Stimulated activated CD8-positive, alpha-beta memory T cell treated with anti-CD3 and anti-CD28 coated beads, Interleukin-15, amount 100 ng/mL, for 48 hours (primary cell): ENCODE measurements at places on chromosomes 3 and 15.

GRCh38 chr15:67030036-67030762 is 35.2 kb upstream of the SMAD3 start:
- no peak for DNase-seq

DNA sequence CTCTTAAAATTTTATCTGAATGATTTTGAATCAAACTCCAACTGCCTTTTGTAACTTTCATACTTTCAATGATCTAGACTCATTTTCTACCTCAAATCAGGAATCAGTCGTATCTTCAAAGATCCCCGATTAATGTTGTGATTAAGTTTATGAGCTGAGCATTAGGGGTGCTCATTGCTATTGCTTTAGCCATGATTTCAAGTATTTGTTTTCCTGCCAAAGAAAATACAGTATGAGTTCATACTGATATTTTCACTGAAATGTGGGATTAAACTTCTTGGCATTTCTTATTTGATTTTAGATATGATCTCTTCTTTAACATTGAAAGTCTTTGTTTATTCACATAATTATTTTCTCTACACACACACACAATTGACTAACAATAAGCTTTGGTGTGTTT is 785.6 kb downstream of the NTRK3 start:
- DNase-seq: no peak

- DNase-seq: no peak
Measured at GRCh38 chr3:122101646-122102045, 46.5 kb downstream of the CD86 start.

- DNase-seq: no peak
Measured at GRCh38 chr3:9298236-9298635, 48.8 kb upstream of the SRGAP3 start.

- no peak for DNase-seq
Measured at GRCh38 chr15:81288040-81288439, 35.9 kb downstream of the STARD5 start.

GRCh38 chr3:183812761-183813445 is 12.5 kb downstream of the MAP6D1 start:
- DNase-seq: no peak

DNA sequence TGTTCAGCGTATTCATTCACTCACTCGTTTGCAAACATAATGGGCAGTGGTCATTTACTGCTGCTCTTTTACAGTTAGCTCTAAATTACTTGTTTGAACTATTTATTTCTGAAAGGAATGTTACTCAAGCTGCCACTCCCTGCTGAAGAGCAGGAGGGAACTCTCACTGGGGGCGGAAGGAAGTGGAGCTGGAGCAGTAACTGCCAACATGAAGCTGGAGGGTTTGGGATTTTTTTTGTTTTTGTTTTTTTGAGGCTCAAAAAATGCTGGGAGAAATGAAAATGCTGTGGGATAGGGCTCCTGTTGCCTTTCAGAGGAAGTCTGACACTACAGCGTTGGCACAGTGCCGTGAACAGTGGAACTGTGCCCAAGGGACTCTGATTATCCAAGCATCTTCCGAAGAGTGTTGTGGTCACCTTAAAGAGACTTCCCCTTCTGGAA is 44.1 kb downstream of the SENP2 start:
- no peak for DNase-seq

GRCh38 chr15:68106656-68107055 is 52.5 kb downstream of the PIAS1 start:
- no peak for DNase-seq

GRCh38 chr15:100764778-100765466 is 114.7 kb upstream of the ALDH1A3 start:
- DNase-seq: no peak

DNA sequence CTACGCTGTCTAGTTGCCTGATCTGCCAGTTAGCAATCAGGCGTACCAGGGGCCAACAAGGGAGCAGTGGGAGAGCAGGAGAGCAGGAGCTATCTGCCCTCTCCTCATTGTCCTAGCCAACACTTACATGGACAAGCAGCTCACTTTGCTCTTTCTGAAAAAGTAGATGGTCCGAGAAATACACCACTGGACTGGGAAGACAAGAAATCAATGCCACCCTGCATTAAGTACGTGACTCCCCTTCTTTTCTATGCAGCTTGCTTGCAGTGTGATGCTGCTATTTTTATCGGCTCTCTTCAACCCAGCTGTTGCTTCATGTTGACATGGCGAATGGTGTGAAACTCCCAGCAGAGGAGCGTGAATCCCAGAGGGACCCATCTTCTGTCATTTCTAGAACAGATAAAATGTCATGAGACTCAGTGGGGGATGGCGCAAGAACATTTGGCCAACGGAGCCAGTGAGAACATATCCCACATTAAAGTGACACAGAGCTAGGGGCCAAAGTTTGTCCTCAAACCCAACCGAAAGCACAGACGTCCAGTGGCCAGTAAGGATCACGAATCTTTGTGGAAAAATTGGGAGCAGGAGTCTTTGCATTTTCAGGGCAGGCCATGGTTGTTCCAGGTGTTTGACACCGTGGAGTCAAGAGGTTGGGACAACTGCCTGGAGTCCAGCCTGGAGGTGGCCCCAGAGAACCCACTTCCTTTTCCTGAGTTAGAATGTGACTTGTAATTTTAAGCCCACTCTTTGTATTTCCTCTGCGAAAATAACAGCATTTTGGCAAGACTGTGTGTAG is 53.7 kb upstream of the MEF2A start:
- no peak for DNase-seq

DNA sequence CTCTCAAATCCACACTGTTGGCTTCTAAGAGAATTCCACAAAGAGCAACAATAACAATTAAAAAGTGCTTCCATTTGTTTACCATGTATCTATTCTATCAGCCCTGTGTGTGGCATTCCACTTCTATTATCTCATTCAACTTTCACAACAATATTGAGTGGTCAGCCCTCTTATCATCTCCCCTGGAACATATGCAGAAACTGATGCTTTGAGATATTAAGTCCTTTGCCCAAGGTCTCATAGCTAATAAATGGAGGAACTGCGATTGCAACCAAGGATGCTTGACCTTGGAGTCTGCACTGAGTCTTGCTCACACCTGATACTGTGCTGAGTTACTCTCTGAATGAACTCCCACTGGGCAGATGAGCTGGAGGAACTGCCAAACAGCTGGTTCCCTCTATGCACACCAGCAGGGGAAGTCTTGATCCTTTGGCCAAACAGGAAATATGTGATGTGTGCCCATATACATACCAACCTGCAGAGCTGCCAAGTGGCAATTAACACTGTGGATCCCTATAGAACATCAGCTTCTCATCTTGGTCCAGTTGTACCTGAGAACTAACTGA is 144.7 kb upstream of the WNT5A start:
- DNase-seq: no peak

DNA sequence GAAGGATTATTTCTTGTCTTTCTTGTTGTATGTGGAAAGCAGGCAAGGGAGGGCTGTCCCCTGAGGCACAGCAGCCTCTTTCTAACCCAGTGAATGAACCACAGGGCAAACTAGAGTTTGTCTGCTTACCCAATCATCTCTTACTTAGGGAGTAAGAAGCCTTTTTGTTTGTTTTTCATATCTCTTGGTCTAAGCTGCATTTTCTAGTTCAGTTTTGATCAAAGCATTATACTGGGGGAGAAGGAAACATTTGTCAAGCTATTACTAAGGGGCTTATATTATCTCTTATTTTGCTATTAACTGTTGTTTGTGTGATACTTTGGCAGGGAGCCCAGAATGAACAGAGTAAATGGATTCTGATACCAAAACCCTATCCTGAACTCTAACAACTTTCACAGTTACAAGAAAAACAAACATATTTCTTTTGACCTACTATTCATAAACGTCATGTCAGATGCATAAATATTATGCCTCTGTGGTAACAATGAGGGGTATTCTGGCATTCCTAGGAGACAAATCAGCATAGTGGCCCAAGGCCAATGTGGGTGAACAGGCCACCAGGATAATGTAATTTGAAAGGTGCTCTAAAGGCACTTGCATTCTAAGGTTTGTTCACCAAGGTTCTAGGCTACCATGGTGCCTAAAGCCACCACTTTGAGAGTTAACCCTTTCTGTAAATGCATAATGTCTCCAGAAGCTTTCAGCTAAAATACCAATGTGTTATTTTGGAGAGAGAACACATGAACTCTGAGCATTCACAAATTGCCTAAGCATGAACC is 271.6 kb upstream of the ZPLD1 start:
- no peak for DNase-seq

GRCh38 chr15:60326824-60327654 is 70.7 kb downstream of the ANXA2 start:
- DNase-seq: no peak

DNA sequence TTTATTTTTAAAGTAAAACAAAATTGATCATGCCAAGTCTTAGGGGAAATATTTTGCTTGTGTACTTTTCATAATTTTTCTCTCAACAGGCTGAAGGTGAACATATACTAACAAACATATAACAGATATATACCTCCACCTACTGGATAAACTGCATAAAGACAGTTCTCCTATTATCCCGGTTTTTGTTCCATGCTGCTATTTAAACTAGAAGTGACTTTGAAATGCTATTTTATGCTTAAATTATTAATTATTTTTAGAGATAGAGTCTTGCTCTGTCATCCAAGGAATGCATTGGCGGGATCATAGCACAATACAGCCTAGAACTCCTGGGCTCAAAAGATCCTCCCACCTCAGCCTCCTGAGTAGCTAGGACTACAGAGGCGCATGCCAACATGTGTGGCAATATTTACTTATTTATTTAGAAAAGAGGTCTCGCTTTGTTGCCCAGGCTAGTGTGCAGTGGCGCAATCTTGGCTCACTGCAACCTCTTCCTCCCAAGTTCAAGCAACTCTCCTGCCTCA is 49.8 kb downstream of the ST3GAL6 start:
- no peak for DNase-seq

GRCh38 chr3:4340411-4341335 is 37.5 kb downstream of the SETMAR start:
- DNase-seq: no peak

- no peak for DNase-seq
Measured at GRCh38 chr3:64209866-64210621, 15.2 kb downstream of the PRICKLE2 start.

- no peak for DNase-seq
Measured at GRCh38 chr3:154778057-154778456, 302.1 kb upstream of the MME start.

GRCh38 chr3:99712291-99712954 is 74.0 kb downstream of the COL8A1 start:
- DNase-seq: no peak

GRCh38 chr3:105538483-105538882 is 171.8 kb downstream of the ALCAM start:
- DNase-seq: no peak

GRCh38 chr3:152589644-152590043 is 245.3 kb upstream of the P2RY1 start:
- DNase-seq: no peak

DNA sequence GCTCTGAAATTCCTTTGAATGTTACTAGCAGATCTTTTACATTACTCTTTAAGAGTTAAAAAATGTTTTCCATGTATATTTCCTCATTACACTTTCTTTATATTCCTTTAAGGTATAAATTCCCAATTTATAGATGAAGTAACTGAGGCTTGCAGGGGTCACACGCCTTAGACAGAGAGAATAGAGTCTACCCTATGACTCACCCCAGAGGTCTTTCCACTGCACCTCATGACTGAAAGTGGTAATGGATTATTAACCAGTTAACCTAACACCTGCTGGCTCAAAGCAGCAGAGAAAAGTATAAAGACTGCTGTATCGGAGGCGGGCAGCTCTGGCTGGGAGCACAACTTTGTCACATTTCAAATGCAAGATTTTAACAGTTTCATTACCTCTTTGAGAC is 37.7 kb downstream of the LDHAL6B start:
- DNase-seq: no peak

GRCh38 chr3:134212967-134213665 is 37.5 kb downstream of the RYK start:
- DNase-seq: peak; percentile 69

DNA sequence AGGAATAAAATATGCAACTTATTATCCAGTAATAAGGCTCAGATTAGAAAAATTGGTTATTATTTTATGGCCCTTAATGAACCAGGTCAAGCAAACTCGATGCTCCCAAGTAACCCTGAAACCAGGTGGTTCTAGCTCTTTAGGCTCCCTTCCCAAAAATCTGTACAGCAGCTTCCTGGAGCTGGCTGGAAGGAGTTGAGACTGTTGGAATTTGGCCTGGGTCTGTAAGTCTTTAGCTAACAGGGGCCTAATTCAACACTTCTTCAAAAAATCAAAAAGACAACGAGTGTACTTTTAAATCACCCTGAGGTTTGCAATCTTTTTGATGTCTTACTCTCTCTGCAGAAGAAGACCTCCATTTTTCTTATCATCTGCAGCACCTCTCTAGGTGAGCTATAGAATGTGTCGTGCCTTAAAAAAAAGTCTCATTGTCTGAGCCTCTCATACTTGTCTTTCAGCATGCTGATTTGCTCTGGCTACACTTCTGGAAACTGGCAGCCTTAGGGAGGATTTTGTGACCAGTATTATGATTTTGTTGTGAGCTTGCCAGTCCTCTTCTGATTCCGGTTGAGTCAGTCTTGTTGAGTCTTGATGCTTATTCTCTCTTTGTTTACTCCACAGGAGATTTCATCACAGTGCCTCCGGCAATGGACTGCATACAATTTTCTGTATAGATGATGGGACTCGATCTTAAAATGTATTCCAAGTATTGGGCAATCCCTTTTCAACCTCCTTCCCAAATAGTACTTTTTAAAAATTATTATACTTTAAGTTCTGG is 235.0 kb upstream of the KBTBD8 start:
- DNase-seq: no peak

DNA sequence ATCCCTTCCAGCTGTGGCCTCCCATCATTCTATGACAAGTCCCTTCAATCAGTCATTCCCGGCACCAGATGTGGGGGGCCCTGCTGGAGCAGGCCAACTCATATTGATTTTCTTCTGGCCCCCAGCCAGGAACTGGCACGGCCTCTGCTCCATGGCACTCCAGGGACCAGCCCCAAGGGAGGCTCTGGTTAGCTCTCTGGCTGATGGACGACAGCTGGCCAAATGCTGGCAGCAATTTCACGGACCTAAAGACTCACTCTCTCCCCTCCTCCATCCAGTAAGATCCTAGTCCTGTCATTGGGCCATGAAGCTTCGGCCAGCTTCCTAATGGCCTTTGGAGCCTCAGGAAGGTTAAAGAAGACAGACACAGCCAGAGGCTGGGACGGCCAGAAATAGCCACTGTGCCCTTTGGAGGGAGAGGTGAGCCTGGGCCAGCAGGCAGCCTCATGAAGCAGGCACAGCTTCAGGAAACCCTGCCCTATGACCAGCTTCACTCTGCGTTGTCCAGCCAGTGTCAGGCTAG is 131.0 kb downstream of the MEX3B start:
- DNase-seq: no peak

DNA sequence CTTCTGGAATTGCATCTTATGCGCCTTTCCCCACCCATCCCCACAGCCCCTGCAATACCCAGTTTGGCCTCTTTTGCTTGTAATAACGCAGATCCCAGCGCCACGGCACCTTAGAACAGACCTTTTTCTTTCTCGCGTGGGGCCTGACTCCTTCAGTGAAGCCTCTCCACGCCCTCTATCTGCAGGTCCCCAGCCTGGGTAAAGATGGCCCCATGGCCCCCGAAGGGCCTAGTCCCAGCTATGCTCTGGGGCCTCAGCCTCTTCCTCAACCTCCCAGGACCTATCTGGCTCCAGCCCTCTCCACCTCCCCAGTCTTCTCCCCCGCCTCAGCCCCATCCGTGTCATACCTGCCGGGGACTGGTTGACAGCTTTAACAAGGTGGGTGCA is 594 bp downstream of the CRELD1 start:
- no peak for DNase-seq
